ENCODE measurements at places on chromosomes 12 and 14. TPM values are rescaled to one million over a fixed set of nuclear protein-coding genes. Genes with fewer than 3 reads are reported as not detected.
A peak's percentile ranks its signal among the peaks of the same experiment; 100 is the strongest.

GRCh38 chr14:27845241-27845850 is 921.2 kb upstream of the FOXG1 start:
- DNase-seq, result no peak

Gene EGLN3
- 38.4 TPM for total RNA-seq

Gene ITGA7
- total RNA-seq, result 27.1 TPM

DNA sequence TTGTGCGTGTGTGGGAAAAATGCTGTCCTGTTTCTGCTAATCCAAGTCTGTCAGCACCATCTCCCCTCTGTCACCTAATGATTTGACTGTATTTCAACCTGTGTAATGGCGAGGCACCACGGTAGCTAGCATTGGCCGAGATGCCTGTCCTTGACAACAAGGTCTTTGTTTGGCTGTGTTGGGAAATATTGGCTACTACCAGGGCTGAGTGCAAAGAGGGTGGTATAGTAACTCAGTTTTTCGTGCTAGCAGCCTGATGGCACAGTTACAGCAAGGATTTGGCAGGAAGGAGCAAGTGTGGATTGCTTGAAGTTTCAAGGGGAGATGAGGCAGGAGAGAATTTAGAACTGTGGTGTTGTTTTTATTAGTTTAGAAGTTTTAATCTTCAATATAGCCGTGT is 440.3 kb upstream of the RGS6 start:
- DNase-seq, result no peak

- DNase-seq, result no peak
These were observed 692.3 kb downstream of the C12orf50 start for GRCh38 chr12:87336814-87337336.

DNA sequence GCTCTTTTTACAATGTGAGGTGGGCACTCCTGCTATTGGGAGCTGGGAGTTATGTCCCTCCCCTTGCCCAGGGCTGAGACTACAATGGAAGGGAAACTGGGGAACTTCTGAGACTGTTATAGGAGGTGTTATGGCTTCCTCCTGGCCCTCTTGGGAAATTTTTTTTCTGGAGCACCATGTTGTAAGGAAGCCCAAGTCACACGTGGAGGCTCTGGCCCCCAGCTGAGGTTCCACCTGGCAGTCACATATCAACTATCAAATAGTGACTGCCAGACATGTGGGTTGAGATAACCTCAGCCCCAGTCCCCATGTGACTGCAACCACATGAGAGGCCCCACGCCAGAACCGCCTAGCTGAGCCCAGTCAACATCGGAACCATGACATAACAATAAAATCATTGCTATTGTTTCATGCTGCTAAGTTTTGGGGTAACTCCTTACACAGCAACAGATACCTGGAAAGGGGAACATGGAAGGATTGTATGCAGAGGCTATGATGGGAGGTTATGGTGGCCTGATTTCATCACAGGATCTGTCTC is 99.4 kb upstream of the NCOR2 start:
- DNase-seq, result no peak

Gene NEDD8
- total RNA-seq, result 296 TPM

Gene TNFAIP2
- 4.6 TPM for total RNA-seq

Gene SYCP3
- 0.04 TPM for total RNA-seq

Gene TTC5
- total RNA-seq, result 12.6 TPM

Gene JAG2
- total RNA-seq, result 24.7 TPM

- DNase-seq, result no peak
These were observed 2.4 kb downstream of the SLC35F4 start for GRCh38 chr14:57863471-57863870.

DNA sequence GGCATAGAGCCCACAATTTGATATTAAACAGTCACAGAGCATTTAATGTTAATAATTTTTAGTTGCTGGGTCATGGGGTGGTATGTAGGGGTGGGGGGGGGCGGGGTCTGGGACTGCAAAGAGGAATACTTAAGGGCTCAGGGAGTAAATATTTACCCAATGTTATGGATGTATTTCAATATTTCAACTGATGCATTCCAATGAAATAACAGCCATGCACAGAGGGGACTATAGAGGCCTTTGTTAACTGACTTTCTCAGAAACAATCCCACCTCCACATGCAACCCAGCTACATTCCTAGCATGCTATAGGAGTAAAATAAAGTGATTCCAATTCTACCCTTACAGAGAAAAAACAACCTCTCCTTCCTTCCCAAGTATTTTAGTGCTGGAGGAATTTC is 7.9 kb upstream of the BBS10 start:
- DNase-seq, result no peak

Gene LHX5
- not detected for total RNA-seq

DNA sequence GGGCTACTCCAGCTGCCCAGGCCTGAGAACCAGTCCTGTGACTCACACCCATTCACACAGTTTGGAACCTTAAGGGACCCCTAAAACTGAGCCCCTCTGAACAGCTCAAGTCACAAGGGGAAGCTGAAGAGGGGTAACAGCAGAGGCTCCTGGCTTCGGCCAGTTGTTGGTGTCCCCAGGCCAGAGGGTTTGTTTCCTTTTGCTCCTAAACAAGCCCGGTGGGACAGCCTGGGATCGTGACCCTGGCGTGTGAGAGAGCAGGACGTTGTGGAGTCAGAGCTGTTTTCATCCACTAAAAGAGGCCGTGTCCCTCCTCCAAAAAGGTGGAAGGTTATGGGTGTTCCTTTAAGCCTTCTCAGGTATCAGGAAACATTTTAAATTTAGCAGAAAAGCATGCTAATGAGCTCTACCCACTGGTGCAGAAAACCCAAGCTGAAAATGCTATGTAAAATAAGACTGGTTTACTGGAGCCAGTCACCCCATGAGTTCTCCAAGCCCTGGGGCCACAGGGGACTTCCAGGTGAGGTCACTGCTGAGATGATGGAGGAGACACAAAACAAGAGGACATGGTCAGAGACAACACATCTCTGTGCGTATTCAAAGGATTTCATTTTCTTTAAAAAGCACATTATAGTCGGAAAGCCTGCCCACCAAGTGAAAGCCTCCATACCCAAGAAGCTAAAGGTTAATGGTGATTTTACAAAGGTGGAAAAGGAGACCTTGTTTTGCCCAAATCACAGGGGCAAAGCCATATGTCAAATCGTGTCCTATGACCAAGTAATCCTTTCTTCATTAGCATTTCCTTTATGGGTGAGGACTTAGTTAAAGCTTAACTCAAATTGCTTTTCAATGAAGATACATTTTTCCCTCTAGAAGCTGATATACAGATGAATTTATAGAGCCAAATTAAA is 14.1 kb downstream of the PRKAB1 start:
- DNase-seq, result no peak

DNA sequence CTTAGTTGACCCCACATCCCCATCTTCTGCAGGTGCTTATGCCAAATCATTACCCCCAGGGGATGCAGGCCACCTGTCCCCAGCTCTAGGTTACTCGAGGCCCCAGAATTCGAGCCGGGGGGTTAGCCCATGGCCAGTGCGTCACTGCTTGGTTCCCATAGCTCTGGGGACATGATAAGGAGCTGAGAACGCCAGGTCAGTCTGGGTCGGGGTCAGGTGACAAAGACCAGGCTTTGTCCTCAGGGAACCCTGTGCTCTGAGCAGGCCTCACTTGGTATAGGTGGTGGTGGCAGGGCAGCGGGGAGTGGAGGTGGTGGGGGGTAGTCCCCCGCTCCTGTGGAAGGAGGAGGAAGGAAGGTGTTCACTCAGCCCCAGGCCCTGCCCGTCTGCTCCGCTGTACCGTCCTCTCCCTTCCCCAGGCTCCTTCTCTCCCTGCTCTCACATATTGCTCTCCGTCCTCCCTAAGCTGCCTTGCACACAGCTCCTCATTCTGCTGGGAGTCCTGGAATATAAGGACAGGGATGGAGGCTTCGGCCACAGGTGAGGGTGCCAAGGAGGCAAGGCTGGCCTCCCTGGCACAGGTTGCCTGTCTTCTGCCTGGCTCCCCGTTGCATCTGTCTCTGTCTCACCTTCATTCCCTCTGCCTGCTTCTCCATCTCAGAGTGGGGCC is 2.0 kb upstream of the MYH6 start:
- no peak for DNase-seq

Gene SELPLG
- 0.15 TPM for total RNA-seq

GRCh38 chr14:100076606-100077005 is 11.4 kb downstream of the EVL start:
- DNase-seq, result no peak

Gene RTL1
- total RNA-seq, result 0.08 TPM

- DNase-seq, result no peak
These were observed at the start of gene ASB2 for GRCh38 chr14:93976477-93977057. TSS of gene ASB2 (minus strand) at chr14:93976570. CDS start at chr14:93964539, 12,031 bp downstream.

DNA sequence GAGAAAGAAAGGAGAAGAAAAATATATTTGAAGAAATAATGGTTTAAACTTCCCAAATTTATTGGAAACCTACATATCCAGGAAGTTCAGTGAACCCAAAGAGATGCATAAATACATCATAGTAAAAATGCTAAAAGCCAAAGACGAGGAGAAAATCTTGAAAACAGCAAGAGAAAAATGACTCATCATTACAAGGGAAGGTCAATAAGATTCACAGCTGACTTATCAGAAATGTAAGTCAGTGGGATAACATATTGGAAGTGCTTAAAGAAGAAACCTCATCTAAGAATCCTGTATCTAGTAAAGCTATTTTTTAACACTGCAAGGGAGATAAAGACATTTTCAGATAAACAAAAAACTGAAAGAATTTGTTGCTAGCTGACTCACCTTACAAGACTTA is 19.9 kb downstream of the RIC8B start:
- no peak for DNase-seq

- no peak for DNase-seq
These were observed 276.9 kb upstream of the PRKD1 start for GRCh38 chr14:30204431-30204980.

Gene DBX2
- total RNA-seq, result not detected

GRCh38 chr12:56160193-56160763 is 2.1 kb downstream of the MYL6 start:
- no peak for DNase-seq

- peak; percentile 36 for DNase-seq
These were observed 59.2 kb downstream of the CCNK start for GRCh38 chr14:99540196-99541032.

Gene SPATA7
- 6.0 TPM for total RNA-seq

Gene TC2N
- total RNA-seq, result 0.41 TPM

DNA sequence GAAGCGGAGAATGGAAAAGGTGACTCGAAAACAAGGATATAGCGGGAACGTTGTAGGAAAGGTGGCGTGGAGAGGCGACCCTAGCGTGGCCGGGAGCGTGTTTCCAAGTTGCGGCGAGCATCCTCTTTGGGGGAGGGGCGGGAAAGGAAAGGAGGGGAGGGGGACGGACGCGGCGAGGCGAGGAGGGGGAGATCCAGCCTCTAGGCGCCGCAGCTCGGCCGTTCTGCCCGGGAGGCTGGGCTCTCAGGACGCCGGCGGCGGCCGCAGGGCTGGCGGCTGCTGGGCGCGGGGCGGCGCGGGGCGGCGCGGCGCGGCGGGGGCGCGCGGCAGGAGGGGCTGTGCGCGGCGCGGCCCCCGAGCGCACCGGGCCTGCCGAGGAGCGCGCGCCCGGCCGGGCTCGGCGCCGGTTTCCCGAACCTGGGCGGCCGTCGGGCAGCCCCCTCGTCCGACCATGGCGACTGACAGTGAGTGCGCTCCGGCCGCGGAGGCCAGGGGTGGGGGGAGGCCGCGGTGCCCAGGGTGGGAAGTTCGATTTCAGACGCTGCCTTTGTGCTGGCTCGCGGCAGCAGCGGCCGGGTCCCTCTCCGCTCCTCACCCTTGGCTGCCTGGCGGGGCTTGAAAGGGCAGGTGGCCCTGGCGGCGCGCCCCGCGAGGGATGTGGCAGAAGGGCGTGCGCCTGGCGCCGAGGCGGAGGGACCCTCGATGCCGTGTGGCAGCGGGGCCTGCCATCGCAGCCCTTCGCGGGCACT is 50.3 kb downstream of the SNAPC1 start:
- DNase-seq, result no peak

GRCh38 chr12:56086096-56086495 is 6.1 kb downstream of the ERBB3 start:
- no peak for DNase-seq

- no peak for DNase-seq
These were observed 21.0 kb downstream of the BTG1 start for GRCh38 chr12:92124689-92125029.

Gene GLT8D2
- 16.7 TPM for total RNA-seq

- DNase-seq, result no peak
These were observed 17.5 kb downstream of the CBX5 start for GRCh38 chr12:54262403-54262925.

- DNase-seq, result no peak
These were observed 134.3 kb downstream of the PLXNC1 start for GRCh38 chr12:94282675-94283074.

Gene INSM2
- total RNA-seq, result 0.38 TPM

- DNase-seq, result no peak
These were observed 674 bp downstream of the VDR start for GRCh38 chr12:47903927-47904712.

- DNase-seq, result no peak
These were observed 943.8 kb downstream of the SLC16A7 start for GRCh38 chr12:60539592-60539991.

DNA sequence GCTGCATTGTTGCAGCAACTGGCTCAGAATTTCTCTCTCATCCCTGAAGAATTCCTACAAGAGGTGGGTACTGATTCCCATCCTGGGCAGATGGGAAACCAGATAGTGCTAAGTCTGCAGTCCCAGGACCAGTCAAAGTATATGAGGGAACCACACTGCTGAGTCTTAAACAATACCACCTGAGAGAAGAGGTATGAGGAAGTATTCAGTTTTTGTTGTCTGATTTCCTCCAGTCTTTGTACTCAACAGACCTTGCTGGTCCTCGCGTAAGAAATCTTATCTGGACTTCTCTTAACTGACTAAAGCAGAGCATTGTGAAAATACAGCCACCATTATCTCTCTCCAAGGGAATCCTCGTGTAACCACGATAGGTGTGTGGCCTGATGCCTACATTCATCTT is 3.6 kb upstream of the EDDM3A start:
- DNase-seq, result no peak

Gene LAG3
- not detected for total RNA-seq

DNA sequence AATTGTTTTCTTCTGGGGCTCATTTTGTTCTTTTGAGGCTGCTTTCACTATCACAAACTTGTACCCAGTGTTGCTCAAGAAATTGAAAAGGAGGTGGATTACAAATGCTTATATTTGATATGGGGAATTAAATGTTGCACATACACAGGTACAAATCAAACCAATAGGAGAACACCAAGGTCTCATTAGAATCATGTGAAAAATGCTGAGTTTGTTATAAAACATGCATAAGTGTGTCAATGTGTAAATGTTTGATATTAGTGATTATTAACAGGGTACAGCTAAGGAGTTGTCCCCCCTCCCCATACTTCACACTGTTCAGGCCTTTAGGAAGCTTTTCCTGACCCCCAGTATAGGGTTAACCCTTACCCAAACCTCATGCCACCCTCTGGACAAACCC is 971.2 kb upstream of the SEL1L start:
- no peak for DNase-seq

Gene FAM222A
- total RNA-seq, result 18.9 TPM

- no peak for DNase-seq
These were observed 16.4 kb upstream of the PRKD1 start for GRCh38 chr14:29944091-29944490.

DNA sequence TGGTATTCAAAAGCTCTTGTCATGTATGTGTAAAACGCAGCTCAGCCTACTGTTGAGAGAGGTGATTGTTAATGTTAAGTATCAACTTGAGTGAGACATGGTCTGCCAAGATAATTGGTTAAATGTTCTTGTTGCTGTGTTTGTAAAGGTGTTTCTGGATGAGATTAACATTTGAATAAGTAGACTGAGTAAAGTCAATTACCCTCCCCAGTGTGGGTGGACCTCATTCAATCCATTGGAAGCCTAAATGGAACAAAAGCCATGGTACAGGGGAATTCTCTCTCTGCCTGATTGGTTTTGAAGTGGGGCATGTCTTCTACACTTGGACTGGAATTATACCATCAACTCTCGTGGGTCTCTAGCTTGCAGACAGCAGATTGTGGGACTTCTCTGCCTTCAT is 63.8 kb upstream of the RERGL start:
- no peak for DNase-seq
